Mesangial cell (primary cell): ENCODE measurements at places on chromosomes 7 and 10. TPM values are rescaled to one million over a fixed set of nuclear protein-coding genes. Genes with fewer than 3 reads are reported as not detected.

Gene TPST1
- 18.6 and 28.8 TPM in 2 replicates for total RNA-seq

Gene MMS19
- 96.1 and 128 TPM in 2 replicates for total RNA-seq

Gene ZWINT
- total RNA-seq: 8.6 and 75.1 TPM in 2 replicates

Gene UNCX
- total RNA-seq: not detected in 2 replicates

Gene SPAM1
- total RNA-seq: not detected in 2 replicates

Gene FAM24B
- 1.3 and 2.0 TPM in 2 replicates for total RNA-seq
